ENCODE measurements at places on chromosomes 7 and 10.

DNA sequence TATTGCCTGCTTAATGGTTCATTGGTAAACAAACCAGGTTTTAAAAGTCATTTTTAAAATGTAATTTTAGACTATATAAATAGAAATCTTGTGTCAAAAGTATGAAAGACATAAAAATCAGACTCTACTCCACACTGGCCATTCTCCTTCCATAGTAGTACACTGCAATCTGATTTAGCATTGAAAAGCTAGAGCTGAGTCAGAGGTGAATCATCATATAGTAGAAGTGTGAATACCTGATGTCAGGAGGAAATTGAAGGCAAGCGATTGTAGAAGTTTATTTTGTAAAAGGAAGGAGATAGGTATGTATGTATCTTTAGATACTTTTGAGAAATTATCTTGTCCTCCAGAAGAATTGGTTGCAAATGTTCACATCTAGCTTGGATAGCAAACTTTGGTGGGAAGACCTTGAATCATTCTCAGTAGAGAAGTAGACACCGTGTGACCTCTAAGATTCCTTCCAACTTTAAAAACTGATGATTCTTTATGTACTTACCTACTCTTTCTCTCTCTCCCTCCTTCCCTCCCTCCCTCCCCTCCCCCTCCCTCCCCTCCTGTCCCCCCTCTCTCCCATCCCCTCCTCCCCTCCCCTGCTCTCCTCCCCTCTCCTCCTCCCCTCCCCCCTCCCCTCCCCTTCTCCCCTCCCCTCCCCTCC, 88.1 kb downstream of the BTAF1 start:
- DNase-seq: no peak

GRCh38 chr7:148230296-148230695, 360.3 kb upstream of the C7orf33 start:
- DNase-seq: no peak

- no peak for DNase-seq
Observed at GRCh38 chr10:63547628-63548360, 26.6 kb downstream of the REEP3 start.

DNA sequence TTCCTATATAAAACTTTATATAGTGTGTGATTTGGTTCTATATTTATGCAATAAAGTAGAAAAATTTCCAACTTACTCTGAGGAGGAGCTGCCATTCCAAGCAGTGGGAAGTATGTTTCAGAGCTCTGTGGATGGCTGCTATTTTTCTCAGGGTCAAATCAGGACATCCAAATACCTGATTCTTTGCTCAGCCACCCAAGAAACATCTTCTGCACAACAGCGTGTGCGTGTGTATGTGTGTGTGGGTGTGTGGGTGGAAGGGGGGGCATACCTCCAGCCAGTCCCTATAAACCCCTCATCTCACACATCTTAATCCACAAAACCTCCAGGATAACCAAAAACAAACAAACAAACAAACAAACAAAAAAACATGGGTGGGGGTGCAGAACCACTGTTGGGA, 66.3 kb upstream of the EMX2 start:
- no peak for DNase-seq

- DNase-seq: no peak
Observed at GRCh38 chr7:155462163-155462735, 4.3 kb downstream of the EN2 start.

DNA sequence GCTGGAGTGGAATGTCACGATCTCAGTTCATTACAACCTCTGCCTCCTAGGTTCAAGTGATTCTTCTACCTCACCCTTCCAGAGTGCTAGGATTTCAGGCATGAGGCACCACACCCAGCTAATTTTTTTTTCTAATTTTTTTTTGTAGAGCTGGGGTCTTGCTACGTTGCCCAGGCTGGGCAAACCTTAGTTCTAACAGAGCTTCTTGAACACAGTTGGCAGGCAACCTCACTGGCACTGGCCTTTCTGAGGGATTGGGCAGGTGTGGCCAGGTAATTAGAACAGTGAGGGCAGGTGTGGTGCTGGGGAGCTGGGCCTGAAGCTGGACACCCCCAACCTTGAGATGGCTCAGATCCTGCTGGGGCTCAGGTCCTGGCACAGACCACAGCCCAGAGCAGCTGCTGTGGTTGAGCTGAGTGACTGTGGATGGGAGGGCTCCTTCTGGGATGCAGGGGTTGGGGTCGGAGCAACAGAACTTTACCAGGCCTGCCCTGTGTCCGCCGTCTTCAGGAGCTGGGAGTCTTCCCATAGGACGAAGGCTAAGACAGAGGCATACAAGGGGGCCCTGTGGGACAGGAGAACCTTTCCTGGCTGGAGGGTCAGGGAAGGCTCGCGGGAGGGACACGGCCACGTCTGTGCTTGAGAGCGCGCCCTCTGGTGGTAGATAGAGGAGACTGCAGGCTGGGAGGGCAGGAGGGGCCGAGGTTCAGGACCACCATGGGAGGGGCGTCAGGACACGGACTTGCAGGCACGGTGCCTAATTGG, 48.2 kb downstream of the COL26A1 start:
- DNase-seq: peak; percentile 16

- no peak for DNase-seq
Observed at GRCh38 chr7:157690833-157691585, 354.2 kb downstream of the DNAJB6 start.

Measured in T-cell (primary cell).